Activated CD4-positive, alpha-beta T cell treated with anti-CD3 and anti-CD28 coated beads, Interleukin-2, Interleukin-4, amounts not matched to agents 100 ng/mL and 50 ng/mL, durations not matched to agents 16 hours and 8 hours (primary cell): ENCODE measurements at places on chromosomes 6 and 20.

GRCh38 chr6:16747232-16748024, 13.8 kb downstream of the ATXN1 start:
- no peak for DNase-seq

GRCh38 chr6:83514866-83515466, 2.6 kb downstream of the PRSS35 start:
- peak; percentile 45 for DNase-seq

- DNase-seq, result peak; percentile 80
Measured at GRCh38 chr6:158057213-158057987, 75.7 kb downstream of the SYNJ2 start.

DNA sequence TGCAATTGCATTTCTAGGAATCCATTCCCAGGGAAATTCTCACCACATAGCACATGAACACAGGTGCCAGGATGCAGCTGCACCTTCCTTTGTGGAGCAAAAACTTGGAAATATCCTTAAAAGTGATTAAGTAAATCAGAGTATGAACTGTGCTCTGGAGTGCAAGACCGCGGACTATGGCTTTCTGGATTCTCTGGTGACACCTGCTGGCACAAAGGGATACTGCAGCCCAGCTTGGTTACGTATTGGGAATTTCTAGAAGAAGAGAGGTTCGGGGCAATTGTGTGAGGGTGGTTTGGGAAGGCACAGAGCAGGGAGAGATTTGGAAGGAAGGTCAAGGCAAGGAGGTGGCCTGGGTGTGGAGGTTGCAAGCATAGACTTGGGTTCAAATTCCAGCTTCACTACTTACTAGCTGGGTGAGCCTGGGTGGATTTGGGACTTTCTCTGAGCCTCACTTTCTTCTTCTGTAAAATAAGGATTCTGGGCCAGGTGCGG, 15.9 kb upstream of the PEDS1 start:
- DNase-seq, result peak; percentile 78

GRCh38 chr6:166308769-166309589, 787 bp upstream of the PRR18 start:
- DNase-seq, result no peak

DNA sequence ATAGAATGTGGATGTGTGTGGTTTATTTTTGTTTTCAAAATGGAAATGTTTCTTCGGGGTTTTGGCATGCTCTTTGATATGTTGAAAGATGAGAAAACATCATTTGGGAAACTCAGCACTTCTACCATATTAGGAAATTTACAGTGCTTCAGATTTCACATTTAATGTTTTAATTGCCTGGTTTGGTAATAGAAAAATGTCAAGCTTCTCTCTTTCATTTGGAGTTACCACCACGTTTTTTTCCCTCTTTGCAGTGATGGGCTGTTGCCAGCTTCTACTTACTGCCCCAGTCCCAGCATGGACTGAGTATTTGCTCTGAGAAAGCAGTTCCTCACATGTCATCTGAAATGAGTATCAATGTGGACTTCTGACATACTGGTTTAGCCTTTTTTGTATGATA, 267.7 kb downstream of the PRL start:
- no peak for DNase-seq

GRCh38 chr6:151060096-151060765, 179.5 kb upstream of the AKAP12 start:
- DNase-seq, result no peak

DNA sequence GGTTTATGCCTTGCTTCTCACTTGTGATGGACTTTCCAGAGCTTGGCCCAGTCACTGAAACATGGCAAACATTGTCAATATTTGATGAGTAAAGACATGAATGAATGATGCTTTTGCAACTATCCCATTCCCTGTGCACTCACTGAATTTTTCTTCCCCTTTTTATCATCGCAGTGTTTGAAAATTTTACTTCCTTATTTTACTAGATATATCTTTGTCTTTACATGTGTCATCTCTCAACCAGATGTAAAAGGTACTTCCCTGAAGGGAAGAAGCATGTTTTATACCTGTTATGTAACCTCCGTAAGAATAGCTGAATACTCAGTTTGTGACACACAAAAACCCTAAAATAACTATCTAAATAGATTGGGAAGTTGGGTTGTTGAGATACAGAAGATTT, 544.7 kb upstream of the FLRT3 start:
- no peak for DNase-seq
